ENCODE measurements at places on chromosomes 3 and 15.

GRCh38 chr15:101642361-101642760 is 9.8 kb downstream of the TM2D3 start:
- no peak for DNase-seq

DNA sequence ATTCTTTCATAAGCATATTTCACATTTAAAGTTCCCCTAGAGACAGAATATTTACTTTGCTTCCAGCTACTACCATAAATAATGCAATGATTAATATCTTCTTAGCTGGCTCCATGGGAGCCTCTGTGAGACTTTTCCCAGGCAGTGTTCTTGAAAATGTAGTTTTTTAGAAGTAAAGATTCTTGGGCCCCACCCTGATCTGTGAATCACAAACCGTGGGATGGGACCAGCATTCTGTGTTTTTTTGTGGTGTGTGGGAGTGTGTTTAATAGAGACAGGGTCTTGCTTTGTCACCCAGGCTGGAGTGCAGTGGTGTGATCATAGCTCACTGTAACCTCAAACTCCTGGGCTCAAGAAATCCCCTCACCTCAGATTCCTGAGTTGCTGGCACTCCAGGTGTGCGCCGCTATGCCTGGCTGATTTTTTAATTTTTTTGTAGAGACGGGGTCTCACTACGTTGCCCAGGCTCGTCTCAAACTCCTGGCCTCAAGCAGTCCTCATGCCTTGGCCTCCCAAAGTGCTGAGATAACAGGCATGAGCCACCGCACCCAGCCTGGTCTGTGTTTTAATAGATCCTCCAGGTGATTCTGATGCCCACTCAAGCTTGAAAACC is 83.0 kb downstream of the KLHL25 start:
- DNase-seq = no peak

- DNase-seq = no peak
Measured at GRCh38 chr3:82177774-82178173, 416.3 kb upstream of the GBE1 start.

- DNase-seq = no peak
Measured at GRCh38 chr3:67644827-67645226, 9.6 kb downstream of the SUCLG2 start.

DNA sequence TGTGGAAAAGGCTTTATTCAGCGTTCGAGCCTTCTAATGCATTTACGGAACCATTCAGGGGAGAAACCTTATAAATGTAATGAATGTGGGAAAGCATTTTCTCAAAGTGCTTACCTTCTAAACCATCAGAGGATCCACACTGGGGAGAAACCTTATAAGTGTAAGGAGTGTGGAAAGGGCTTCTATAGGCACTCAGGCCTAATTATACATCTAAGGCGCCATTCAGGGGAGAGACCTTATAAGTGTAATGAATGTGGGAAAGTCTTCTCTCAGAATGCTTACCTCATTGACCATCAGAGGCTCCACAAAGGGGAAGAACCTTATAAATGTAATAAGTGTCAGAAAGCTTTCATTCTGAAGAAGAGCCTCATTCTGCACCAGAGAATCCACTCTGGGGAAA is 6.2 kb upstream of the ZNF35 start:
- no peak for DNase-seq

DNA sequence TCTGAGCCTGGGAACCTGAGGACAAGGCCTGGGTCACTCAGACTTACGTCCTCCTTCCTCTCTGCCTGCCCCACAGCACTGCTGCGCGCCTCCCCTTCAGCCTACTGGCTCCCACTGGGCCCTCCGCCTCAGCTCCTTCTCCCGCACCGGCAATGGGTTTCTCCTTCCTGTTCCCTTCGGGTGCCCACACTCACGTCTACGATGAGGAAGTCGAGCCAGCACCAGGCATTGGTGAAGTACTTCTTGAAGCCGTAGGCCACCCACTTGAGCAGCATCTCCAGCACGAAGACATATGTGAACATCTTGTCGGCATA is 70.0 kb downstream of the EXOG start:
- no peak for DNase-seq
